ENCODE measurements at places on chromosomes 12 and 14.
A peak's percentile ranks its signal among the peaks of the same experiment; 100 is the strongest.

DNA sequence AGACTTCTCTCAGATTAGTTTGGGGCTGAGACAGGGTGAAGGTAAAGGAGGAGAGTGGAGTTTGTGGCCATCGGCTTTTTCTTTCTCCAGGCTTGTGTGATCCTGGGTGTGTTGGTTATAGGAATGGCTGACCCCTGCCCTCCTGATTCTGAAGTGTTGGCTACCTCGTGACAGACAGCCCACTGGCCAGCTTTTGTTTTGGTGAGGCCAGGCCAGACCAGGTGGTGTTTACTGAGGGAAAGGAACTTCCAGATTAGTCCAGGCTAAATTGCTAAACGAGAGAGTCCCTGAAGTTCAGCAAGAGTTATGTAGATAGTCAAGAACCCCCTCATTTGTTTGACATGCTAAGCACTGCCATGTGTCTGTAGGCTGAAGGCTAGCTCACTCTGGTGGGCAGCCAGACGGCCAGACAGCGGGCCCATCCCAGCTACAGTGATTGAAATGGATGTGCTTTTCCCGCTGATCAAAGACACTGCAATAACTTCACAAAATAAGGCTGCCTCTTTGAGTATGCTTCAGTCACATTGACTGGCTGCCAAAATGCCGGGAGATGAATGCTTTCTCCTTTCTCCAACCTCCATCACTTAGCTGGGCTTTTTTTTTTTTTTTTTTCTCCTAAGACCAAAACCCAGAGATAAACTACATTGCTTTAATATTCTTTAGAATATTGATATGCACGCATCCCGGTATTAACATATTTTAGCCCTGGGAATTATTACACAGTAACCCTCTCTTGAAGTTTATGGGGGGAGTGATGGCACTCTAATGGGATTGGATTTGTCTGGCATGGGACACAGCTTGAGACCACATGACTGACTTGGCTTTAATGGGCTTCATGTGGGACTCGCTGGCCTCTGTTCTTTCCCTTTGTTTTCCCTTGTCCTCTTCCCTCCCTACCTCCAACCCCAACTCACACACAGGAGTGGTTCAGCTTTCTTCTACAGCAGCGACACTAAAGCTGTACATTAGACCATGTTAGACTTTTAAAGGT, 76.9 kb downstream of the SMOC1 start:
- H3K4me3 ChIP-seq, result no peak overlapping the region
- H3K36me3 ChIP-seq, result no peaks in the 10 kb centered on the region
- no peak for DNase-seq
- H3K27me3 ChIP-seq, result no peaks in the 10 kb centered on the region
- H3K27ac ChIP-seq, result no peak overlapping the region

DNA sequence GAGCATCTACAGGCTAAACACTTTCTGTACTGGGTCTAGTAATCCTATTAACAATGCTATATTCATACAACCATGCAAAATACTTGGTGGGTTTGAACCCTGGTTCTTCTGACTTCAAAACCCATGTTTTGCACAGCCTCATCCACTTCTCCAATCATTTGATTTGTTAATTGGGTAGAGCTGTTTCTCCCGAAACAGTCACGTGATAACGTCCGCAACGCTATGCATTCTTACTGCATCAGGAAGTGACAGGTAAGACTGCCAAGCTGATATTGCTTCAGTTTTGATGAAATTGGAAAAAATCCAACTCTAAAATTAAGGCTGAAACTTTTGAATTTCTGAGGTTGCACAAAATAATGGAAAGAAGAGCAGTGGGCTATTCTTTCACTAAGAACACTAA, 30.4 kb upstream of the RNU6-7 start:
- no peaks in the 10 kb centered on the region for H3K27me3 ChIP-seq
- no peak overlapping the region for H3K27ac ChIP-seq
- H3K4me1 ChIP-seq, result no peaks in the 10 kb centered on the region
- H3K4me3 ChIP-seq, result no peak overlapping the region

DNA sequence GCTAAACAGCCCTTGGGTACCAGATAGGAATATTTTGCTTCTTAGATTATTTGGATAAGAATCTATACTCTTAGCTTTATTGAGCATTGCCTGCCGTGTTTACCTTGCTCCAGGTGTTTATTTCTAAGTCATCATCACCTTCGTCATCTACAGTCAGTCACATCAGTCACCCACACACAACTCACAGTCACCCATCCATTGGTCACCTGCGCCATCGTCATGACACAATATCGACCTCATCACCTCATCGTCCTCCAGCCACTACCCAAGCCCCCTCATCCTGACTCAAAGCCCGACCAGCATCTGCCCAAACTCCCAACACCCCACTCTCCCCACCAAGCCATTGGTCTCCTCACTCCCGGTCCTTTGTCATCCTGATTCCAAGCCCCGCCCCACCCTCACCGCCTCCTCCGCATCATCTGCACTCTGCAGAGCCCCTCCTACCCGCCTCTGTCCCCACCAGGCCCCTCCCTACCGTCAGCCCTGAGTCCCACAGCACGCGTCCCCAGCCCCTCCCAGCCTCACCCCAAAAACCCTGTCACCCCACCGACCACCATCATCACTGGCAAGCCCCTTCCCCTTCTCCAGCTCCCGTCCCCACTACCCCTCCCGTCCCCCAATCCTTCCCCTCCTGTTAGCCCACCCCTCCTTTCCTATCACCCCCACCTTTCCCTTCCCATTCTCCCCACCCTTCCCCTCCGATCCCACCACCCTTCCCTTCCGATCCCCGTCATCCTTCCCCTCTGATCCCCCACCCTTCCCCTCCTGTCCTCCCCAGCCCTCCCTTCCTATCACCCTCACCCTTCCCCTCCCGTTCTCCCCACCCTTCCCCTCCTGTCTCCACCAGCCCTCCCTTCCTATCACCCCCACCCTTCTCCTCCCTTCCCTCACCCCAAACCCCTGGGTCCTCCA, 9.8 kb downstream of the DLK1 start:
- H3K4me3 ChIP-seq, result no peak overlapping the region
- no peaks in the 10 kb centered on the region for H3K4me1 ChIP-seq
- no peak overlapping the region for H3K27ac ChIP-seq
- no peaks in the 10 kb centered on the region for H3K36me3 ChIP-seq
- DNase-seq, result no peak

DNA sequence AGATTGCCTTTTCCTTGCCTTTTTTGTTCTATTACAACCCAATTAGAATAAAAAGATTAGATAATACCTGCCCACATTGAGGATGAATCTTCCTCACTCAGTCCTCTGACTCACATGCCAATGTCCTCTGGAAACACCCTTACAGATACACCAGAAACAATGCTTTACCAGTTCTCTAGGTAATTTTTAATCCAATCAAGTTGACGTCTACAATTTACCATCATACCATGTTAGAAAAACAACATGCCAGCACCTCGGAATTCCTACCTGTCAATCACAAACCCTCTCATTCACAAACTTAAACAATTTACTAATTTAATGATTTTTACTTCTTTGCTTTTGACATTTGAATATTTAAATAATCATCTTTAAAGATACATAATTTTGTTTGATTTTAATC, 953.8 kb downstream of the TRHDE start:
- no peaks in the 10 kb centered on the region for H3K36me3 ChIP-seq
- H3K4me3 ChIP-seq, result no peak overlapping the region
- no peaks in the 10 kb centered on the region for H3K27me3 ChIP-seq
- no peak for DNase-seq

DNA sequence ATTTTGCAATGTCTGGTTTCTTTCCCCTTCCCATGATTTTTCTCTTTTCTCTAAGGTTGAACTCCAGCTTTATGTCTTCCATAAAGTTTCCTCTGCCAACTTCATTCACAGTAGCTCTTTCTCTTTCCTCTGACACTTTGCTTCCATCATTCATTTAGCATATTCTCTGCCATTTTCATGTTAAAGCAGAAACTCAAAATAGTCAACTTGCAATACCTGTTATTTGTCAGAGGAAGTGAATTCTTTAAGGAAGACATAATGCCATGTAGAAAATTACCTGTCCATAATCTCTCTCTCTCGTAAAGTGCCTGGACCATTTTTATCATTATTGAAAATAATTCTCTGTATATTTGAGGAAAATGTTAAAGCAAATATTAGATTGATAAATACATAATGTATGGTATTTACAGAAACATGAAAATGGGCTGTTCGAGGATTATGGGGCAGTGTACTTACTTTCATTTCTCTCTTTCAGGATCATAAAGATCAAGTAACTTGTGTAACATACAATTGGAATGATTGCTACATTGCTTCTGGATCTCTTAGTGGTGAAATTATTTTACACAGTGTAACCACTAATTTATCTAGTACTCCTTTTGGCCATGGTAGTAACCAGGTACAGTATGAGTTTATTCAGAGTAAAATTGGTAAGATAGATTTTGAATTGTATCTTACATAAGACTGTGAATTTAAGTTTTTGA, 12.6 kb downstream of the NEDD1 start:
- no peaks in the 10 kb centered on the region for H3K4me1 ChIP-seq
- H3K4me3 ChIP-seq, result no peak overlapping the region
- no peaks in the 10 kb centered on the region for H3K27me3 ChIP-seq
- H3K36me3 ChIP-seq, result no peaks in the 10 kb centered on the region
- no peak overlapping the region for H3K27ac ChIP-seq

DNA sequence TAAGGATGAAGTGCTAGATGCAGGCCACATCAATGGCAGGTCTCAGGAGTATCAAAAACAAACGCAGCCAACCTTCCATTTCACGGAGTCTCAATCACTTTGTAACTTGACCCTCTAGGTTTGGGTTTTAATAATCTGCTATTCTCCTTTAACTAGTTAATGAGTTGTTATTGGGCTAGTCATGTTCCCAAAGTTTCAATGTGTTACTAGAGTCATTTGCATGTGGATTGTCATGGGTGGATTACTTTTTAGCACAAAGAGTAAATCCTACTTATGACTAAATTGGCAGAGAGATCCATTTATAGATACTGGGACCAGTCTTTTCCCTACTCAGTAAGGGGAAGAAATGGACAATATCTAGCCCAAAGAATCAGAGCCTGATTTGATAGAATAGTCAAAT, 151.0 kb downstream of the BCAT1 start:
- H3K36me3 ChIP-seq, result no peaks in the 10 kb centered on the region
- no peak overlapping the region for H3K4me3 ChIP-seq
- no peaks in the 10 kb centered on the region for H3K27me3 ChIP-seq

GRCh38 chr14:88848571-88848970, 24.1 kb downstream of the TTC8 start:
- H3K27me3 ChIP-seq, result no peaks in the 10 kb centered on the region
- no peaks in the 10 kb centered on the region for H3K4me1 ChIP-seq
- H3K36me3 ChIP-seq, result no peaks in the 10 kb centered on the region
- H3K27ac ChIP-seq, result no peak overlapping the region

GRCh38 chr14:68911594-68912227, 67.4 kb downstream of the ACTN1 start:
- H3K4me1 ChIP-seq, result no peaks in the 10 kb centered on the region
- no peaks in the 10 kb centered on the region for H3K27me3 ChIP-seq
- no peak overlapping the region for H3K4me3 ChIP-seq
- H3K36me3 ChIP-seq, result peaks cover 3% of the 10 kb centered on the region
- H3K27ac ChIP-seq, result no peak overlapping the region

DNA sequence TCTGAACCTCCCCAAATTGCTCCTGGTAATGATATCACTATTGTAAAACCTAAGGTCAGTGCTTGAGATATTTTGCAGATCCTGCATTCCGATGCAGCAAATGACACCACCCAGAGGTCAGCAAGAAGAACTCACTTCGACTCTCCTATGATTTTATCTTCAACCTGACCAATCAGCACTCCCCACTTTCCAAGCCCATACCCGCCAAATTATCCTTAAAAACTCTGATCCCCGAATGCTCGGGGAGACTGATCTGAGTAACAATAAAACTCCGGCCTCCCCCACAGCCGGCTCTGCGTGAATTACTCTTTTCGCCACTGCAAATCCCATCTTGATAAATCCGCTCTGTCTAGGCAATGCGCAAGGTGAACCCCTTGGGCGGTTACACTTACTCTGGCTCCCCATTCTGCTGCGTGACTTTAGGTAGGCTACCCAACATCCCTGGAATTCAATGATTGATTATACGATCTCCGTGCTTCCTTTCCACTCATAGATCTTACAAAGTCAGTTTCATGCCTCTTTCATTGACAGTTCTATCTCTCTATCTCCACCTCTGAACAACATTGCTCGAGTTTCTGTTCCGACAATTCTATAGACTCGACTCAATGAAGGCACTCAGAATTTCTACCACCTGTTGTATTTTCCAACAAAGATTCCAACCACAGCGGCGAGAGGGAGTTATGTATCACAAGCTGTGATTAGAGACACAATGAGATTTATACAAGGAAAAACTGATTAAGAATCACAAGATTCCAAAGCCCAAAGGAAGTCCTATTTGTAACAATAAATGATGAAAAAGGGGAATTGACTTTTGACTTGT, 939 bp downstream of the NPC2 start:
- no peaks in the 10 kb centered on the region for H3K36me3 ChIP-seq
- peaks cover 2% of the 10 kb centered on the region for H3K4me1 ChIP-seq
- peak; percentile 54 for DNase-seq
- no peaks in the 10 kb centered on the region for H3K27me3 ChIP-seq

GRCh38 chr12:52055731-52056711, 4.8 kb downstream of the NR4A1 start:
- no peaks in the 10 kb centered on the region for H3K27me3 ChIP-seq
- H3K27ac ChIP-seq, result no peak overlapping the region
- DNase-seq, result no peak
- peaks cover 13% of the 10 kb centered on the region for H3K36me3 ChIP-seq
- H3K4me1 ChIP-seq, result no peaks in the 10 kb centered on the region

- H3K4me1 ChIP-seq, result no peaks in the 10 kb centered on the region
- DNase-seq, result no peak
- H3K27ac ChIP-seq, result no peak overlapping the region
- no peaks in the 10 kb centered on the region for H3K36me3 ChIP-seq
- H3K27me3 ChIP-seq, result no peaks in the 10 kb centered on the region
These were observed 866.7 kb upstream of the TMEM132C start for GRCh38 chr12:127400221-127400620.

DNA sequence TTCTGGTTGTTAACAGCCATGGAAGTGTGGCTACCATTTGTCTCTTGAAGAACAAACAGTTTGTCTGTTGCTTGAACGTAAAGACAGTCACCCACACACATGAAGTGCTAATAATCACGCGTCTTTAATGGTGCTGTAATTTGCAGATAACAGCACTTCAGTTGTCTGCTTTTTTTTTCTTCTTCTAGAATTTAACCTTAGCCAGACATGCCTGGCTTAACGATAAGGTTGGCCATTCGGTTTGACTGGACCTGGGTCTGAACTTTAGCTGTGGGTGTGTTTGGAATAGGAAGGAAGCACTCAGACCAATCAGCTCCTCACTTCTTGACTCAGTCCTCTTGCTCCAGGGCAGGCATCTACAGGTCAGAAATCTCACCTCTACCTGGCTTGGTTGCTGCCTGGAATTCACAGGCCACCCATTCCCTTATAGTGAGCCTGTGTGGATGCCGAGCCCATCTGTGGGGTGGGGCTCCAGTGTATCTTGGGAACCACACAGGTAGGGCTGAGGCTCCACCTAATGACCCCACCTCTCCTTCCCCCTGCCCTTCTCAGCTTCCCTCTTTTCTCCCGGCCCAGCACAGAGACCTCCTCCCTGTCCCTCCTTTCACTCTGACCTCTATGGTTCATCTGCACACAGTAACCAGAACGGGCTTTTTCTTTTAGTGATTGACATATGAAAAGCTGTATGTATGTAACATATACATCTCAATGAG, 246.4 kb upstream of the PWP1 start:
- no peak for DNase-seq
- no peaks in the 10 kb centered on the region for H3K4me1 ChIP-seq
- H3K27ac ChIP-seq, result no peak overlapping the region
- H3K27me3 ChIP-seq, result no peaks in the 10 kb centered on the region
